ENCODE measurements at places on chromosomes 5 and 9.

DNA sequence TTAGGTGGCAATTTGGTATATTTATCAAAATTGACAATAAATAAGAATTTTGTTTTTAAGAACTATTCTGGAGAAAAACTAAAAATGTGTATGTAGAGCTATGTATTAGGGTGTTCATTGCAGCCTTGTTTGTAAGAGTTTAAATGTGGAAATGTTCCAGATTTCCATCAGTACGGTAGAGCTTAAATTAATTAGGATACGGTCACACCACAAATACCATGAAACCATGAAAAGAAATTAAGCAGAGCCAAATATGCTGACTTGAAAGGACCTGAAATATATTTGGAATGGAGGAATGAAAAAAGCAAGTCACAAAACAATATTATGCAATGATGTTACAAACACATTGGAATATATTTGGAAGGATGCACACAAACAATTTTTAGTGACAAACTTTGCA, 64.6 kb downstream of the ACTBL2 start:
- DNase-seq = no peak

DNA sequence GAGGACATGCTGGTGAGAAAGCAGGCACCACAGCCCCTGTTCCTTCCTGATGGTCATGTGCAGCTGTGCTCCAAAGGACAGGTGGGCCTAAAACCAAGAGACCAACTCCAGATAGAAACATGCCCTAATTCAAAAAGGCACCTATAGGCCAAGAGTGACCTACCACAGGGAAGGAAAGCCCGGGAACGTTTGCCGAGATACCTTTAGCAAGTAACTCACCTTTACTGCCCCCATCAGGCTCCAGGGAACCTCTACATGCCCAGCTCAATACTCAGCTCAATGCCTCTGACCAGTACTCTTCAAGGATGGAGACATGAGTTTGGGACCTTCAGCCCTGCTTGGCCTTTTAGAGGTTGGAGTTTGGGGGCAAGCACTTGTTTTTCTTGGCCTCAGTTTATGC, 172.8 kb upstream of the FSTL4 start:
- no peak for DNase-seq

GRCh38 chr5:18660511-18660910, 1026.3 kb downstream of the TAF11L14 start:
- no peak for DNase-seq

DNA sequence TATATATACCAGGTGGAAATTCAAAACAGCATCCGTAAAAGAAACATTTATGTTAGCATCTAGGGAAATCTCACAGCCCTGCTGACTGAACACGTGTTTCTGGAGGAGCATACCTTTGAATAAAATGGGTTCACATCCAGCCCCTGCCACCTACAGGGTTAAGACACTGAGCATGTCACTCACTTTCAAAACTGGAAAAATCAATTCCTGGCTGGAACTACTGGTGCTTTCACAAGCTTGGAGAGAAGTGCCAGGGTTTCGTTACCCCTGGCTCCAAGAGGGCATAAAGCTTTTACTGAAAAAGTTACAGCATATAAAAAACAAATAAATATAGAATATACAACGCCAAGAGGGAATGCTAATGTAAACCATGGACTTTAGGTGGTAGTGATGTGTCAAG, 48.0 kb downstream of the SERINC5 start:
- DNase-seq = no peak

DNA sequence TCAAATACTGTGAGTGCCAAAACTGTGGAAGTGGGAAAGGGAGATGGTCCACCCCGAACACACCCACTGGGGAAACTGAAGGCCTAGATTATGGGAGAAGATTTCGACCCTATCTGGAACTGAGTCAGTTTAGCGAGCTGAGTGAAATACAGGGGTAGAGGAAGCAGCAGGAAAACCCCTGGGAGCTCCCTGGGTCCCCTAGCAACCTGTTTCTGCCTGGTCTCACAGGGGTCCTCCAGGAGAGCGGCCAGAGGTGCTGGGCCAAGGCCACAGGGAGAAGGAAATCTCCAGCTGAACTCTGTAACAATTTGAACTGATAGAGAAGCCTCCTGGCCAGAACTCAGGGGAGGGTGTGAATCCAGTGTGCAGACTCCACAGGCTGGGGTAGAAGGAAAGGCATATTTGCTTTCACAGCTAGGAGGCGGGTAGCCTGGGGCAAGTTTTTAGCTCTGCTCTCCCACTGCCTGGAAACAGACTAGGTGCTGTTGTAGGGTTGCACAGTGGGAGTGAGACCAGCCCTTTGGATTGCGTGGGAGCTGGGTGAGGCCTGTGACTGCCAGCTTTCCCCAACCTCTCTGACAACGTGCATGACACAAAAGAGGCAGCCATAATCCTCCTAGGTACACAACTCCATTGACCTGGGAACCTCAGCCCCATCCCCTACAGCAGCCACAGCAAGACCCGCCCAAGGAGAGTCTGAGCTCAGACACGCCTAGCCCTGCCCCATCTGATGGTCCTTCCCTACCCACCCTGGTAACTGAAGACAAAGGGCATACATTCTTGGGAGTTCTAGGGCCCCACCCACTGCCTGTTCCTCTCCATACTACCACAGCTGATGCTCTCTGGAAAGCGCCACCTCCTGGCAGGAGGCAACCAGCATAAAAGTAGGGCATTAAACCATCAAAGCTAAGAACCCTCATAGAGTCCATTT, 78.8 kb upstream of the GPBP1 start:
- no peak for DNase-seq

DNA sequence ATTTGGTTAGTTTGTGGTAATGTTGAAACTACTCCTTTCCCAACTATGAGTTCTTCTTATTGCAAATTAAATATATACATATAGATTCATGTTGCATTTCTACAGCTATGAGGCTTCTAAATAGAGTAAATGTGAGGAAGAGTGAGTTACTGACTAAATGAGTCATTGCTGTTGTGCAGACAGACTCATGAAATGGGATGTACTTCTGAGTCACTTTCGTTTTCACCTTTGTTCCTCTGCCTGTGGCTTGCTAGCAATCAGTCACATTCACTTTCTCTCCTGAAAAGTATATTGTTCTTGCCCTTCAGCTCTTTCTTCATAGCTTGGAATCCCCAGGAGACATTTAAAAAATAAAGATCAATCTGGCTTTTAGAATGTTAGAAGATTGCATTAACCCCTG, 295.5 kb upstream of the SMC2 start:
- no peak for DNase-seq

- DNase-seq = no peak
Measured at GRCh38 chr5:43121913-43122484, 1.3 kb downstream of the ZNF131 start.

DNA sequence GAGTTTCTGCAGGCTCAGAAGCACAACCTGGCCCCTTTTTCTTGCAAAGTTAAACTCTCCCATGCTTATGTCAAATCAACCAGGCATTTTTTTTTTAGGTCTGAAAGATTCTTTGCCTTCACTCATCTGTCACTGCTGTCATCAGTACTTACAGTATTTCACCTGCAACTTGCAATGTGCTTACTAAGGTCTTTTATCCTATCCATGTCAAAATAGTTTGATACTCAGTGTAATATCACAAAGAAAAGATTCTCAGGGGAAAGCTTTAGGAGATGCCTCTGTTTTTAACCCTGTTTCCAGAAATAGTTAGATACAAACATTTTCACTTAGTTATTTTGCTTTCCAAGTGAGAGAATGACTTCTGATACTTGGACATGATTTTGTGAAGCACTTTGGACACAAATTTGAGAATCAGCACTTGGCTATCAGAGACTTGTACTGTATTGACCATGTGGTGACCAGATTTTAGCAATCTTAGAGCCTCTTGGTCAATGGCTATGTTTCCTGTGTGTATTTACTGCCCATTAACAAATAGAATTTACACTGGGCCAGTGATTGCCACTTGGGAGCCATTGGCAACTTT, 428.2 kb downstream of the IRX1 start:
- DNase-seq = no peak

GRCh38 chr9:6667633-6668280, 22.2 kb upstream of the GLDC start:
- DNase-seq = no peak

DNA sequence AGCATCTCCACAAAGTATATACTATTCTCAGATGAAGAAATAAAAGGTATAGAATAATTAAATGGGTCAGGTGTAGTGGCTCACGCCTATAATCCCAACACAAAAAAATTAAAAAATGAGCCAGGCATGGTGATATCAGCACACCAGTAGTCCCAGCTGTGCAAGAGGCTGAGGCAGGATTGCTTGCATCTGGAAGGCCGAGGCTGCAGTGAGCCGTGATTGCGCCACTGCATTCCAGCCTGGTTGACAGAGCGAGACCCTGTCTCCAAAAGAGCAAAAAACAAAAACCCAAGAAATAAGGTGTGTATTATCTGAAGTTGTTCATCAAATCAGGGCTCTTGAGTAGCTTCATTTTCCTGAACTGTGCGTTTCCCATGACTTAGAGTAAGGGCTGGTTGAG, 83.2 kb upstream of the MYO10 start:
- DNase-seq = no peak

- no peak for DNase-seq
Measured at GRCh38 chr9:91885746-91886413, 64.1 kb downstream of the ROR2 start.

- no peak for DNase-seq
Measured at GRCh38 chr9:35452481-35452880, 37.4 kb upstream of the RUSC2 start.

GRCh38 chr5:129174480-129174879, 79.9 kb downstream of the ISOC1 start:
- DNase-seq = no peak

- peak; percentile 43 for DNase-seq
Measured at GRCh38 chr9:126702151-126703001, 88.6 kb downstream of the LMX1B start.

DNA sequence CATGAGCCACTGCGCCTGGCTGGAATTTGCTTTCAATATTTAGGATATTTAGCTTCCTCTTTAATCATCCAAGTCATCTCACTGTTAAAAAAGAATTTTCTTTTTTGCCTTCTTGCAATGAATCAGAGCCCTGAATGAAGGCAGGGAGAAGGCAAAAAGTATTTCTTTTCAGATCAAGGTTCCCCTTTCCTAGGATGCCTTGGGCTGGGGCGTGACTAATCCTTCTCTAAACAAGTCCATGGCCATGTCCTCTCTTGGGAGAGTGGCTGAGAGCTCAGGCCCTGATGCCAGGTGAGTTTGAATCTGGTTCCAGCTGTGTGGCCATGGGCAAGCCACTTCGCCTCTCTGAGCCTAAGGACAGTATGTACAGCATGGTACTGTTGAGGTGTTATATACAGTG, 84.8 kb upstream of the NEURL1B start:
- DNase-seq = no peak
